ENCODE measurements at places on chromosomes 5 and 9.

GRCh38 chr5:72511366-72511765, 4.2 kb upstream of the ZNF366 start:
- no peak for DNase-seq

DNA sequence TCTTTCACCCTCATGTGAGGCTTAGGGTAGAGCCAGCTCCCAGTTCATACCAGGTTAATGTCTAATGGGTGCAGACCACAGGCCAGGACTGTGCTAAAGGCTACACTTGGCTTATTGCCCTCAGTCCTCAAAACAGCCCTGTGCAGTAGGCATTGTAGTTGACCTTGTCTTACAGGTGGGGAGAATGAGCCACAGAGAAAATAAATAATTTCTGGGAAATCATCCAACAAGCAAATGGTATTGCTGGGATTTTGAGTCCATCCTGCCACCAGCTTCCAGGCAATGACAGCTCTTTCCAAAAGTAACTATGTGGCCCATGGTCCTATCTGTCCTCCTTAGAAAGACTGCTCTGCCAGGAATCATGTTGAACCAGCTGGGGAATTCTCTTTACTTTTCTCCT, 450.0 kb downstream of the GADD45G start:
- no peak for DNase-seq

GRCh38 chr5:169301986-169302385, 1.0 kb upstream of the SLIT3 start:
- no peak for DNase-seq

DNA sequence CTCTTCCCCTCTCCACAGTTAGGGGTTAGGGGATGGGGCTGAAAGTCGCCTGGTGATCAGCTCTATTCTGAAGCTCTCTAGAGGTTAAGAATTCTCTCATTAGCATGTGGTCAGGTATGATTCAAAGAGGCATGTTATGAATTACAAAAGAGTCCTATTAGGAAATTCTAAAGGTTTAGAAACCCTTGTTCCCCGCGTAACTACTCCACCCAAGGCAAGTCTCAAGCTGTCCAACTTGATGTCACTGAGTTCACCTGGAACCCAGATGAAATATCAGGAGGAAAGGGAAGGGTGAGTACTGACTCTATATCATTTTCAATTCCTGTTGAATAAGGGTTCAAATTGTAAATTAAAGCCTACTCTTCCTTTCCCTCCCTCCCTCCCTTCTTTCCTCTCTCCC, 18.1 kb upstream of the RNF145 start:
- no peak for DNase-seq

DNA sequence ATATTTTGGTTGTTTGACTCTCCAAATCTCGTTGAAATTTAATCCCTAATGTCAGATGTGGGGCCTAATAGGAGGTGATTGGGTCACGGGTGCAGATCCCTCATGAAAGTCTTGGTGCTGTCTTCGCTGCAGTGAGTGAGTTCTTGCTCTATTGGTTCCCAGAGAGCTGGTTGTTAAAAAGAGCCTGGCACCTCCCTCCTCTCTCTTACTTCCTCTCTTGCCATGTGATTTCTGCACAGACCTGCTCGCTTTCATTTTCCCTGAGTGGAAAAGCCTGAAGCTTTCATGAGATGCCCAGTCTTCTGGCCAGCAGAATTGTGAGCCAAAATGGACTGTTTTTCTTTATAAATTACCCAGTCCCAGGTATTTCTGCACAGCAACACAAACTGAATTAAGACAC, 221.6 kb downstream of the MAT2B start:
- no peak for DNase-seq

GRCh38 chr9:79977074-79977435, 405.3 kb downstream of the TLE4 start:
- DNase-seq = no peak

GRCh38 chr5:68465133-68465532, 249.6 kb downstream of the PIK3R1 start:
- DNase-seq = no peak
